Omental fat pad (tissue), 4 donors: ENCODE measurements at places on chromosomes 6 and 20. TPM values are rescaled to one million over a fixed set of nuclear protein-coding genes. Genes with fewer than 3 reads are reported as not detected.

DNA sequence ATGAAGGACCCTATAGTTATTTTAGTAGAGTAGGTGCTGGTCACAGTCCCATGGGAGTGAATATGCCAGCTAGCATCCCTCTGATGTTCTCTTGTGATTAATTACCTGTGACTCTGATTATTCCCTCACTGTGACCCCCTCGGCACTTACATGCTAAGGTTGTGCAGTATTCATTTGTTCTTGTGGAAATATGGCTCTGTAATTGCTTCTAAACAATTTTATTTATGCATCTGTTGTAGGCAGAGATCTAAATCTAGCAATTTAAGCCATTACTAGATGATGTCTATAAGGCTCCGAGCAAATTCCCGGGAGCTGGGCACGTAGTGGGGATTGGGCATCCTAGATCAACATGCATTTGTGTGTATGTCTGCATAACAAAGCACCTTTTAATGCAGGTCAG is 961.7 kb downstream of the KIF16B start:
- DNase-seq: no peak

DNA sequence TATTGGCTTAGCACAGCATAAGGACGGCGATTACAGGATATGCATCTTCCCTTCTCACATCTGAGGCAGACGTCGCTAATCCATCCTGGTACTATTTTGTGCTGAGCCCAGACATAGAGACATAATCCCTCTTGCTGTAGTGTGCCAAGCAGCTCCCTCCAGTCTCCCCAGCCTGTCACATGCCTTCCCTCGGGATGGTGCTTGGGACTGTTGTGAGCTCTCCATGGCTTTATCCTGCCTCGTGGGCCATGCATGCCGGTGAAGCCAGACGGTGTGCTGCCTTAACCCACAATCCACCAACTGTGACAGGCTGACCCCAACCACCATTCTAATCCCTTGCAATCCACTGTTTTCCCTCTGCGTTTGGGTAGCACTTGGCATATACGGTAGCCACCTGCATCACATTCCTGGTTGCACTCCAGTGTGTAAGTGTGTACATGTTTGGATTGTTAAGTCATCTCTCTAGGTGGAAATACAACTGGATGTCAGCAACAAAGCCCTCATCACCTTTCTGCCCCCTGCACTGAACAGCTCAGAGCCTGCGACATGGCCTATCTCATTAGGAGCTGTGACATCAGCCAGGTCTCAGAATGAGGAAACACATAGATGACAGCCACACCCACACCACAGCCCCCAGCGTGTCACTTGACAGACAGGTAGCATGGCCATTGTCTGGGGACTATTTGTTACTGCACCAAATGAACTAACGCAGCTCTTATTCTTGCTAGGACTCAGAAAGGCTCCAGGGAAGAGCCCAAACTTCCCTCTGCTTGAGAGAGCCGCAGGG is 374.8 kb upstream of the CDH4 start:
- no peak for DNase-seq

TNFRSF6B gene
- total RNA-seq: 13.6 TPM

GPLD1 gene
- 3.6 TPM for total RNA-seq

DNA sequence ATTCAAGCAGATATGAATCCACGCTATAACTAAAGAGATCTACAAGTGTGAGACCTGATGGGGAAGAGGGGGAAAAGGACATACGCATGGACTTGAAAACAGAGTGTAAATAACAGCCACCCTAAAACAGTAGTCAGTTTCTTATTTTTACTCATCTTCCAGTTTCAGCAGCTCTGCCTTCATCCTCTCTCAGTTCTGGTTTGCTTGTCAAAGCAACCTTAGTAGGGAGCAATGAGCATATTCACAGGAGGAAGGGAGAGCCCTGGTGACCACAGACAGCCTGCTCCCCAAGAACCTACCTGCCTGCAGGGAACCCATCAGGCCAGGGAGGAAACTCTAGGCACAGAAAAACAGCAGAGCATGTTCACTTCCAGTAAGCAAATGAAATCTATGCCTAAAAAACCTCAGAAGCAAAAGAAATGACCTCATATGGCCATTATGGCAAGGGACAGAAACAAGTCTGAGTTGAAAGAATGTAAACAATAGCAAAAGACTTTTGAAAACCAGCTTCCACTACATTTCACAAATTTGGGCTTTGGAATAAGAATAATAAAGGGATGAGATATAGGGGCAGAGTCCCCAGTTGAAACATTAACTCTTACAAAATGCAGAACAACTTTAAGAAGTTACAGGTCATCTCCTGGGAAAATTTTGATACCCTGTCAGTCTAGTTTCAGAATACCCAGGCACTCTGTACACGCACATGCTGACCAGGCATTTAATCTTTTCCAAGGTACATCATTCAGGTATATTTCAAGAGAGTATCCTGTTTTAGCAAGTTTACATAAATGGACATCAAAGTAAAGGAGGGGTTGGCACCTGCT is 120.8 kb upstream of the BCLAF1 start:
- no peak for DNase-seq

DNA sequence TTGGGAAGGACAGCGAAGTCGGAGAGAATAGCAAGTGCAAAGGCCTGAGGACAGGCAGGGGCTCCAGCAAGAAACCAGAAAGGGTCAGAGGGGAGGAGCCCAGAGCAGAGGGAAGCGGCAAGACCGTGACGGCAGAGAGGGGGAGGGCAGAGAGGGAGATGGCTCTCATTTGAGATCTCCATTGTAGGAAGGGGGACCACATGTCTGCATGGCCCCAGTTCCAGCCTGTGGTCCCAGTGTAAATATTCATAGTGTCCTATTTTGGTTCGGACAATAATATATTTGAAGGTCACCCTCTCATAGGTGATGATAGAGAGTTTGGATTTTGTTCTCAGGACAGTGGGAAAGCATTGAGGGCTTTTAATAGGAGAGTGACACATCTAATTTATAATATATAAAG is 231.1 kb upstream of the RNF24 start:
- no peak for DNase-seq

GRCh38 chr6:86706449-86706848 is 230.9 kb upstream of the HTR1E start:
- no peak for DNase-seq

- no peak for DNase-seq
These were observed 160.1 kb downstream of the SCP2D1 start for GRCh38 chr20:18973529-18974173.

DNA sequence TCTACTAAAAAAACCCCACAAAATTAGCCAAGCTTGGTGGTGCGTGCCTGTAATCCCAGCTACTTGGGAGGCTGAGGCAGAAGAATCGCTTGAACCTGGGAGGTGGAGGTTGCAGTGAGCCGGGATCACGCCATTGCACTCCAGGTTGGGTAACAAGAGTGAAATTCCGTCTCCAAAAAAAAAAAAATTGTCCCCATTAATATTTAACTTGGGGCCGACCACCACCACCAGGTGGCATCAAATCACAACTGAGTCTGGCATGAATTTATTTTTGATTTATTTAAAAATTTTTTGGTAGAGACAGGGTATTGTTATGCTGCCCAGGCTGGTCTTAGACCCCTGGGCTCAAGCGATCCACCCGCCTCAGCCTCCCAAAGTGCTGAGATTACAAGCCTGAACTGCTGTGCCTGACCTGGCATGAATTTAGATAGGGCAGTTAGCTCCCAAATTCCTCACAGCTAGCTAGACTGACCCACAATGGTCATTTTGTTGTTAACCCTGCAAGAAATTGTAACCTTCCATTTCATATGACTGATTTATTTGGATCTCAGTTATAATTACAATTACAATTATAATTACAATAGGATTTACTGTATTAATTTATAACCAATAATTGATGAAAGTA is 17.1 kb upstream of the BEND3 start:
- DNase-seq: no peak

RMND1 gene
- total RNA-seq: 26.7 TPM

- DNase-seq: no peak
These were observed 6.2 kb upstream of the TNFRSF6B start for GRCh38 chr20:63690003-63690897.

DNA sequence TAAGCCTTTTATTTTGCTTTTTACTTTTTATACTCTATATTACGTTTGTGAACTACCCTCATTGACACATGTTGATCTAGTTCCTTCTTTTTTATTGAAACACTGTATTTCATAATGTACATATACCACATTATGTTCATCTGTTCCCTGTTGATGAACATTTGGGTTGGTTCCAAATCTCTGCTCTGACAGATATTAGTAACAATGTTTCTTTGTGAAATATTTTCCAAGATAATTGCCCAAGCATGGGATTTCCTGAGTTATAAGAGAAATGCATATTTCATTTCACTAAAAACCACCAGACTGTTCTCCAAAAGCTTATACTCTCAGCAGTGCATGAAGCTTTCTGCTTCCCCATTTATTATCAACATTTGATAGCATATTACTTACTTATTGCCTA is 44.2 kb upstream of the TNFRSF21 start:
- DNase-seq: no peak

DNA sequence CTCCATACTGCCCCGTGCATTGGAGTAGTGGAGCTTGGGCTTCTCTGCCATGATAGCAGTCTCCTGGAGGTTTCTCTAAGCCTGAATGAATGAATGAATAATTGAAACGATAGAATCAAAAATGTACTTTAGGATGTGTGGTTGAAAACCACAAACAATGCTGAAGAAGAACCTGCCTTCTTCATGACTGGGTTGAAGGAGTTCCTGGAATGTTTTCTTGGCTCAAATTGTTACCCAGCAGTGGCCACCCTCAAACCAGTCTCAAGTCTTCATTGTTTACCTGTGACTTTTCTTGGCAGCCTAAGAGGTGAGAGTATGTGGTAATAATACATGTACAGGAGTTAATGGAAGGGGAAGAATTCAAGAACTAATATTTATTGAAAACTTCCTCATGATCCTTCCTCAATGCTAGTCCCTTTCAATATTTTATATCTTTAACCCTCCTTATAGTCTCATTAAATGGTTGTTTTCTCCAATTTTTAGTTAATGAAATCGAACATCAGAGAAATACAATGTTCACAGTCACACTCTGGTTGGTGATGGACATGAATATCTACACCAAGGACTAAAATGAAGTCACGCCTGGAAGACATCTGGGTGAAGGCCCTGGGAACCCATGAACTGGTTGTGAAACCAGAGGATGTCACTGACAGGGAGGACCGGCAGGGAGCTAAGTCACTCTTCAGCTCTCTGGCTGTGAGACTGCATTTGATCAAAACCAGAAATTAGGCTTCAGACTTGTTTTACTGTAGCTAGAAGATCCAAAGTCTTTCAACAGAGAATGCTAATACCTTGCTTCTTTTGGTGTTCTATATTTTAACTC is at the start of gene GSTA5:
GSTA5 (minus strand) TSS at position 51 of the 823 bp plus-strand sequence.
- DNase-seq: no peak

- no peak for DNase-seq
These were observed 49.3 kb downstream of the ARFGEF2 start for GRCh38 chr20:48970681-48971365.

DNA sequence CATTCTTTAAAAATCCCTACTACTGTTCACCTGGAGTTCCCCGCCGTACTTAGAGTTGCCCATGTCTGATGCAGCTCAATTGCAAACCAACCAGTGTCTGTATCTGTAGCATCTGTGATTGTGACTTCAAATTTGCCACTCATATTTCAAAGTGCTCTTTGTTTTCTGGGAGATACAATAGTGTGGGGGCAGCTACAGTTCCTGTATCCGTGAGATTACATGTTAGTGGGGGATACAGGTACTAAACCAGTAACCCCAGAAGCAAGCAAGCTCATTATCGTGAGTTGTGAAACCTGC is 140.9 kb downstream of the ANKRD60 start:
- DNase-seq: no peak

GRCh38 chr20:59322585-59323454 is 22.4 kb downstream of the EDN3 start:
- DNase-seq: no peak

DNA sequence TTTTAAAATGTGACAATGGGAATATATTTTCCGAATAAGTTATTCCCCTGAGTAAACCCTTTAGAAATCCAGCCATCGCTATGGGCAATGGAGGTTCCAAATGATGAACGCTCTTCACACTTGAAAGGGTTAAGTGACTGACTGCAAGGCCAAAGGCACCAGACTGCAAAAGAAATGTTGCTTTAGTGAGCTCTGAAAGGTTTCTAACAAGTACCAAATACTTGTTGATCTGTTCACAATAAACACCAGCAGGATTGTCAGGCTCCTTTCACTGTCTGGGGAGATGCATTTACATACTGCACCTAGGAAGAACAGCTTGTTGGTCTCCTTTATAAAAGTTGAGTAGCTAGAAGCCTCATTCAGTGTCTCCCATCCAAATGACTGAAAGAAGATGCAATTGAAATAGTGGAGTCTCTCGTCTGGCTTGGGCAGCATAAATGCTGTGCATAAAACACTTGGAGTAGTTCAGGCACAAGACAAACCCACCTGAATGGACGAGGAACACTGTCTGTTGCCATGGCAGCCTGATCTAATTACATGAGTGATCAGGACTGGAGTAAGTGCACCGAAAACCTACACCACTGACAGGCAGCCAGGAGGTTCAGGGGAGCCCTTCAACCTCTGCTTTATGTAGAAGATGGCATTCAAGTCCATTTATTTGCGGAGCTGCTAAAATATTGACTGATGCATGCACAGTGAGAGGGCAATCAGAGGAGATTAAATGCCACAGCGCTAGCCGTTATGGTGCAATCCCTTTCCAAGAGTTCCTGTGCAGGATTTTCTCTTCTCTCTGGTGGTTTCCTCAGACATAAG is 2.9 kb downstream of the ATXN1 start:
- no peak for DNase-seq

ESF1 gene
- total RNA-seq: 16.1 TPM

LPIN3 gene
- 17.2 TPM for total RNA-seq

- no peak for DNase-seq
These were observed 14.6 kb upstream of the CDK5RAP1 start for GRCh38 chr20:33415948-33416347.

GRCh38 chr6:157144859-157145568 is 178.3 kb downstream of the TMEM242 start:
- no peak for DNase-seq

DNA sequence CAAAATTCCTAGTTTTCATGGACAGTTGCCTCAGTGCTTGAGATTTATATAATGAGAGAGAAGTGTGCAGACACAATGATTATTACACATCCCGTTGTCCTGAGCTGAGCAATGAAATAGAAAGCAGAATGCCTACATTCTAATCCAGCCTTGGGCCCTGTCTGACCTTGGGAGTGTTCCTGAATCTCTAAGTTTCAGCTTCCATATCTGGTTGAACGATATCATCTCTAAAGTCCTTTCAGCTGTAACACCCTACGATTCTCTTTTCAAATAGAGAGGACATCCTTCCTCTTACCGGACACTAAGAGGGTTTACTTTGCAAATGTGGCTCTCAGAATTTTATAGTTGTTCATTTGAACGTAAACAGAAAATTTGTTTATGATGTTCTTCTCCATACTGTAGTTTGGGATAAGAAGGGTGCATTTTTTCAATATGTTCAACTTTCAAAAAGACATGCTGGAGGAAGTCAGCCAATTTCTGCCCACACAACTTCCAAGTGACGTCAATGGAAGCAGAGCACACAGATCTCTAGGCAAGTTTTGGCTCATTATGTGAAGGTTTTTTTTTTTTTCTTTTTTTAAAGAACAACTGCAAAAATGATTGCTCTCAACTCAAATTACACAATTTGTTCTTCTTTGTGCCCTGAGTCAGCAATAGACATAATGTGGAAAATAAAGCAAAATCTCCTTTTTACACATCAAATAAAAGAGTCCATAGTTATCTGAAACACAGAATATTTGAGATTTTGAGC is 50.4 kb downstream of the PDE7B start:
- DNase-seq: no peak

GRCh38 chr6:144578385-144579350 is 293.5 kb downstream of the UTRN start:
- no peak for DNase-seq

GRCh38 chr6:90256698-90257485 is 39.8 kb downstream of the BACH2 start:
- no peak for DNase-seq
